Endothelial cell of umbilical vein (primary cell): ENCODE measurements at places on chromosomes 16 and 17.
A peak's percentile ranks its signal among the peaks of the same experiment; 100 is the strongest.

- no peak for DNase-seq
These were observed 6.8 kb downstream of the MTSS2 start for GRCh38 chr16:70678898-70679670.

DNA sequence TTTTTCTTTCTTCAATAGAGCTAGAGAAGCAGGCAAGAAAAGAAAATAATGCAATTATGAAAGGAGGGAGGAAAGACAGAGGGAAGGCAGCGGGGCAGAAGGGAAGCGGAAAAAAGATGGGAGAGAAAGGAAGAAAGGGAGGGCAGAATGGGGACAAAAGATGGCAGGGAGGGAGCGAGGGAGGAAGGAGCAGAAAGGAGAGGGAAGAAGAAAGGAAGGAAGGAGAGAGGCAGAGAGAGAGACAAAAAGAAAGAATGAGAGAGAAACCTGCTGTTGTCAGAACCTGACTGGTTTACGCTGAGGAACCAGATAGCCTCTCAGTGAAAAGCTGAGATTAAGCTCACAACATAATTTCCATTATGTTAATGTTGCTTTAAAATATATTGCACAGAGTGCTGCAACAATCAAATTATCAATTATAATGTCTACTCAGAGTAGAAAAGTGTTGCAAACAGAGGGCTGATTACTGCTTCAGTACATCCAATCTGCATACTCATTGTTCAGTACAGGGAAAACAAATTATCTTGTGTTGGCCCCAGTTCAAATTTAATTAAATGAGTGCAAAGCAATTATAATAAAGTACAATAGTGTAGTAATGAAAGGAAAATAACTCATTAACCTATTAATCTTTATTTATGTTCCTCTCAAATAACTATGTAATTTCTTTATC lies 32.0 kb upstream of the TOX3 start:
- DNase-seq, result no peak

GRCh38 chr17:74217888-74218287 lies 4.5 kb downstream of the TTYH2 start:
- no peak for DNase-seq

DNA sequence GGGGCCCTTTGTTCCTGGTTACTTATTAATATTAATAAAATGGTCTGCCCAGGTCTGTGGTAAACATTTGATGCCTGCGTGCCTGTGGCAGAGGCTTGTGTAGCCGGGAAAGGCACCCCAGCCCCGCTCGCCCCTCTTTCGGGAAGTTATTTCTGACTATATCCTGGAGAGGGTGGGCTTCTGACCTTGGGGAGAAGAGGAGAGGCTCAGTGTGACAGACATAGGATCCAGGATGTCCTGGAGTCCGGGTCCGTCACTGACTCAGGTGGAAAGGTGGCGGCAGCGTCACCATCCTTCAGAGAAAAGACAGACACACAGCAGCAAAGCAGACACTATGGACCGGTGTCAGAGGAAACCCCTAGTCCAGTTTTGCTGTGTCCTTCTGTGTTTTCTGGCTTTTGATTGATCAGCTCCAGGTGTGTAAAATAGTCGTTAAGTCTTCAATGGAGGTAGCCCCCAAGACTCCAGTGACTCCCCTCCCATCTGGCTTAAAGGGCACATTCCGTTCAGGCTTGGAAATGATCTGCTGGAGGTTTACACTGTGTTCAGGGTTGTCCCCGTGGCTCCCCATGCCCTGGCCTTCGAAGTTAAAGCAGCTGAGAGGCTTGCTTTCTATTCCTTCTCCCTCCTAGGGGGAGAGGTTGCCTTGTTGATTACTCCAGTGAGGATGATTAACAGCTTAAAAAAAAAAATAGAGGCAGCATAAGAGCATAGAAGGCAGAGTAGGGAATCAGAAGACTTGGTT lies 81.6 kb downstream of the CCDC182 start:
- no peak for DNase-seq

DNA sequence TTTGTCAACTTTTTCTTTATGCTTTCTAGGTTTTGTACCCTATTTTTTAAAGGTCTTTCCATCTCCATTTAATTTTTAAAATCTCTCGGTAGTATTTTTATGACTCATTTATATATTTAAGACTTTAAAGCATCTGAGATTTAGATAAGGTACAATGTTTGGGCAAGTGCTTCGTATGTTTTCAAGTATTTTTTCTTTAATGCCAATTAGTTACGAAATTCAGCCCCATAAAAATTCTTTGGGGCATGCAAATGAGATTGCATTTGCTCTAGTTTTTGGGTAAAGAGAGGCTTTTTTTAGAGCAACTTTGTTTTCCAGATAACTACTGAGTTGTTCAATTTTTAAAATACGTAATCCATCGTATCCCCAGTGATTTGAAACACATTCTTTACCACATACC lies 65.3 kb upstream of the CRHR1 start:
- no peak for DNase-seq

GRCh38 chr17:34716291-34716690 lies 136.9 kb downstream of the TMEM132E start:
- DNase-seq, result no peak

DNA sequence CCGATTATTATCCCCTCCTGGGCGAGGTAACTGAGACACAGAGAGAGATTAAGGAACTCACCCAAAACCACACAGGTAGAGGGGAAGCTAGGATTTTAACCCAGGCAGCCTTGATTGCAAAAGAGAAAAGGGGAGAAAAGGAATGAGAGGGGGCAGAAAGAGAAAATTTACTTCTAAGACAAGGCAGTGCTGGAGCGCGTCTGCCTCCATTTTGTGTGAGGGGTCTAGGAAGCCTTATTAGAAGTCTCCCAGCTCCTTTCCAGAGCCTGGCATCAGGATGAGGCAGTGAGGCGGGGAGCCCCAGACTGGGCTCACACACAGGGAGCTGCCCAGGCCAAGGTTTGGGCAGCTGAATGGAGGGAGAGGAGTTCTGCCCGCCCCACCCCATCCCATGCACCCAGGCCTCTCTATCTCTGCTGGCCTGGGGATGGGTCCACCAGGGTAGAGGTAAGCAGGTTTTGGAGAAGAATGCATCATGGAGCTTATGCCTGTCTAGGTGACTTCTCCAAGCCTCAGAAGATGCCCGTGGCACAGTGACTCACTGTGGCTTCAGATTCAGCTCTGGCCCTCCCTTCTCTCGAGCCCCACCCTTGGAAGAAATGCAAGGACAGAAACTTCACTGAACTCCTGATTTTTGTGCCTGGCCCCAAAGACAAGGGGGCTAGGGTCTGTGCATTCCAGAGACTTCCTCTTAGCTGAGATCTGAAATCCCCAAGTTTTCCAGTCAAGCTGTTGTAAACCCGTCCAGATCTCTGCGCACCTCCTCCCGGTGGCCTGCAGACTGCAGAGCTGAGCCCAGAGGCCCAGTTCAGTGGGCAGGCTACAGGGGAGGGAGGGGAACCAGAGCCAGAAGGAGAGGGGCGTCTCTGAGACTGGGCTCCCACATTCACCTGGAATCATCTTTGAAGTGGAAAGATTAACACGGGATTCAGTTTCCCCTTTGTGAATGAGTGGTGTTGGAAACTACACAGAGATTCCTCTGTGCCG lies 95.1 kb upstream of the CDH5 start:
- no peak for DNase-seq

GRCh38 chr17:69997332-69997731 lies 77.7 kb upstream of the KCNJ16 start:
- DNase-seq, result peak; percentile 44

GRCh38 chr17:27239584-27239983 lies 54.3 kb upstream of the WSB1 start:
- no peak for DNase-seq

DNA sequence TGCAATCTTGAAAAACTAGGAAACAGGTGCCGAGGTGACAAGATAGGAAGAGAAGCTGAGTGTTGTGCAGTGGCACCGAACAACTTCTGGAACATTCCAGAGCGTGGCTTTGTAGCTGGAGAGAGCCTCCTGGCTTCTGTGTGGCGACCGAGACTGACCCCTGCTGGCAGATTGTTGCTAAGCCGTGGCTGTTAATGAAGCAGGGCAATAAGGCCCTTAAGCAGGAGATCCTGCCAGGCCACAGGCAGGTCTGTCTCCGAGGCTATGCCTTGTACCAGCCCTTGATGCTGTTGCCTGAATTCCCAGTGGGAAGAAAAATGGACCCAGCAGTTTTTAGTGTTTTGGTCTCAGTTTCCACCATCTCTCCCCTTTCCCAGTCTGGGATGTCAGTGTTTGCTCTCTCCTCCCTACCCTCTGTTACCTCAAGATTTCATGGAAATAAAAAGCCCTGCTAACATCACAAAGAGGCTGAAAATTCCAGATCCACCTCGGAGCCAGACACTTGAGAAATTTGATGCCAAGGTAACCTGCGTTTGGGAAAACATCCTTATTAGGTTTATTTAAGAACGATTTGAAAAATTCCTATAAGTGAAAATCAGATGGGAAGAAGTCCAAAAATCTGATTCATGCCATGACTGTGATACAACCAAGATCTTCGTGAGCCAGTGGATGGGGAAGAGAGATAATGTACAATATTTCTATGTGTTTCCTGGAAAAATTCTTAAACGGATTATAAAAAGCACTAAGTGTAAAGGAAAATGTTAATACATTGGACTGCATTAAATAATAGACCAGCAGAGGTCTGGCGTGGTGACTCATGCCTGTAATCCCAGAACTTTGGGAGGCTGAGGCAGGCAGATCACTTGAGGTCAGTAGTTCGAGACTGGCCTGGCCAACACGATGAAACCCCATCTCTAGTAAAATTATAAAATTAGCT lies 265.1 kb downstream of the PRKCA start:
- peak; percentile 97 for DNase-seq

DNA sequence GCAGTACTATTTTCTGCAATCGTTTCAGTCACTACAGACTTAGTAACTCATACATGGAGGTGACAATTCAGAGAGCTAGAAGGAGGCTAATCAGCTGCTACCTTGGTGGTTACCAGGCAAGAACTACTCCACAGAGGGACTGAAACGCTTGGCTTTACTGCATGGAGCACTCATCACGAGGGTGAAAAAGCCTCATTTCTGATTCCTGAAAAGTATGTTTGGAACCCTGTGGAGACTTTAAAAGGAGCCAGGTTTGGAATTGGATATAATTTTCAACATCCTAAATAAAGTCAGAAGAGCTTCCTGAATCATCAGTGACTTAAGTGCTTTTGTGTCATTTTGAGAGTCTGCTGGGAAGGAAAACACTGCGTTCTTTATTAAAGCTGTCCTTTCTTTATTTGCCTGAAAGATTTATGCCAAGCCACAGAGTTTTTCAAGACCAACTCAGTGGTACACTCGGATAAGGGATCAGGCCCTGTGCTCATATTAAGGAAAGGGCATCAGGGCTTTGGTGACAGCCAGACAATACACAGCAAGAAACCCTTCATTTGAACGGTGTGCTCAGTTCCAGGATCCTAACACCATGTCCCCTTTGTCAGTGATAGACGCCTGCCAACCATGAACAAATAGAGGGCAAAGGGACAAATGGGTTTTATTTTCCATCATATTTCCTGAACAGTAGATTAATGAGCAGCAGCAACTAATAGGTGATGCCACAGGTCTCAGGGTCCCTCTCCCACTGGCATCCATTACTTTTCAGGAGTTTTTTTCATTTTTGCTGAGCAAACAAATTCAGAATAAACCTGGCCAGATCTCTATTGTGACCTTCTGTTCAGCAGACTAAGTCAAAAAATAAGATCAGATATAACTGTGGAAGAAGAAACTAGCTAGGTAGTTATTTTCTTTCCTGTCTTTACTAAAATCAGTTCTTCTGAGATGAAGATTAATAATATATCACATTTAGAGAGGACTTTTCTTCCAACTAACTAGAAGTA lies 80.5 kb upstream of the CLEC18B start:
- DNase-seq, result no peak

DNA sequence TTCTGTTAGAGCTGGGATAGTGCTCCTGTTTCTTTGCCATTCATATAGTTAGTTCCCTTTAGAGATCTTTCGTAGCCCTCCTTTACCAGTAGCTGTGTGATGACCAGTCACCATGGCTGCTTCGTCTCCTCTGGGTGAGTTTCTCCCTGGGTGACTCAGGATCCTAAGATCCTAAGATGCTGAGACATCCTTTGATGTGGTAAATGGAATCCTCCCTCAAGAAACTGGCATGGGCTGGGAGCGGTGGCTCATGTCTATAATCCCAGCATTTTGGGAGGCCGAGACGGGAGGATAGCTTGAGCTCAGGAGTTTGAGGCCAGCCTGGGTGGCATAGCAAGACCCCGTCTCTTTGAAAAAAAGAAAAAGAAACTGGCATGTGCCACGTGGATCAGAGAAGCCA lies 5.9 kb downstream of the PHAF1 start:
- DNase-seq, result no peak

- DNase-seq, result no peak
These were observed 164.4 kb upstream of the TBX2 start for GRCh38 chr17:61235001-61235826.

- DNase-seq, result no peak
These were observed 113.2 kb upstream of the IRX5 start for GRCh38 chr16:54817432-54817831.

- no peak for DNase-seq
These were observed 17.9 kb upstream of the SNTB2 start for GRCh38 chr16:69169051-69169450.

- DNase-seq, result no peak
These were observed 88.8 kb upstream of the GSE1 start for GRCh38 chr16:85524365-85524629.

DNA sequence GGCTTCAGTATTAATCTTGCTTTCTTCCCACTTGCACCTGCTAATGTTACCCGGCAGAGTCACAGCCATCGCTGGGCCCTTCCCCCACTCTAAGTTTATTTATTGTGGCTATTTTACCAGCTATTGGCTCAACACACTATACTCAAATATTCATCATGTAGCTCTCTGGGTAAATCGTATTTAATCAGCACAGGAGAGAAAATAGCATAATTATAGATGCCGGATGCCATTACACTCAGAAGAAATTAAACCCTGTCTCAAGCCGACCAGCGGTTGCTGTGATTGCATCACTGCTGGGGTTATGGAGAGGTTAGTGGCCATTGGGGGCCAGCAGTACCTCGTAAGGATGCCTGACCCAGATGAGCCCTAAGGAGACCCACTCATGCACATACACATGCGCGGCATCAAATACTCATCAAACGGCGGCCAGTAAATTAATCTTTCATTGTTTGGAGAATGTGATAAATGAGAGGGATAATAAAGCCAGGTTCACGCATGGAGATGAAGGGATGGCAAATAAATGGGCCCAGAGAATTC lies 269.5 kb upstream of the ZFHX3 start:
- DNase-seq, result no peak
